DMS79 treated with DMSO at 0.1 percent for 48 hours (cell line): ENCODE measurements at places on chromosomes 7 and 10.

DNA sequence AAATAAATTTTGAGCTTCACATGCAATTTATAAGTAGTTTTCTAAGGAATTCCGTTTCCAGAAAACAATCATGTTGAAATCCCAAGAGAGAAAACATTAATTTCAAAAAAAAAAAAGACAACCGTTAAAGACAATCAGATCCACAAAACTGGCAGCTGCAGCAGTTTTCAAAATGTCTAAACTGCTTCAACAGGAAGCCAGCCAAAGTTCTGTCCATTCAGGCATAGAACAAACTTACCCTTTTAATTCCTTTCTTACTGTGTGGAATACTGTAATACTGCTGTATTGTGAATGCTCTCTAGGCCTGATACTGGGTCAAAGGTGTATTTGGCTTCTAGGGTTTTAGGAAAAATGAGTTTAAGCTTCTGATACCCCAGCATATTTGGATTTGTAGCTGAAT lies 31.6 kb downstream of the HOXA1 start:
- DNase-seq = peak; percentile 46

DNA sequence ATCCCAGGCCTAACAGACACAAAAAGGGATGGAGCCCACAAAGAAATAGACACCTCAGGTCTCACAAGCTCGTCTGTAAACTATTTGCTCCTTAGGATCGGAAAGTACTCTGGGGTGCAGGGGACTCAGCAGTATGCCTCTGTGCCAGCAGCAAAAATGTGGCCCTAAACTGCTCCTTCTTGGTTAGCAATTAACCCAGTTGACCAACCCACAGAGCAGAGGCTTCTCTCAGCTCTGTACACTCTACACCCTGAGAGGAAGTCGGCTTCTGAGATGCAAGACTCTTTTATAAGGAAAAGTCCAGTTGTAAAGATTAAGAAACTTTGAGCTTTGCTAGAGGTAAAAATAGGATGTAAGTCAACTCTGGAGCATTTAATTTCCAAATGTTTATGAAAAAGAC lies 156.3 kb upstream of the PRSS58 start:
- DNase-seq = no peak

DNA sequence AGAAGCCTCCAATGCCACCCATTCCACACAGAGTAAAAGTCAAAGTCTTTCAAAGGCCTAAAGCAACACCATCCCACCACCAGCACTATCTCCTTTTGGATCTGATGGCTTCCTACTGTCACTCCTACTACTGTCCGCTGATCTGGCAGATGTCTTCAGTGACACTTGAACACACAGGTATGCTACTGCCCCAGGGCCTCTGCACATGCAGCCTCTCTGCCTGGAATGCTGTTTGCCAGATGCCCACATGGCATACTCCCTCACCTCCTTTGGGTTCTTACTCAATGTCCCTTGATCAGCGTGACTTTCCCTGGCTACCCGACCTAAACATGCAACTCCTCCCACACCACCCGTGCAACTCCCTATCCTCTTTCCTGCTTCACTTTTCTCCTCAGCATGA lies 512.4 kb downstream of the KCNMA1 start:
- DNase-seq = no peak

DNA sequence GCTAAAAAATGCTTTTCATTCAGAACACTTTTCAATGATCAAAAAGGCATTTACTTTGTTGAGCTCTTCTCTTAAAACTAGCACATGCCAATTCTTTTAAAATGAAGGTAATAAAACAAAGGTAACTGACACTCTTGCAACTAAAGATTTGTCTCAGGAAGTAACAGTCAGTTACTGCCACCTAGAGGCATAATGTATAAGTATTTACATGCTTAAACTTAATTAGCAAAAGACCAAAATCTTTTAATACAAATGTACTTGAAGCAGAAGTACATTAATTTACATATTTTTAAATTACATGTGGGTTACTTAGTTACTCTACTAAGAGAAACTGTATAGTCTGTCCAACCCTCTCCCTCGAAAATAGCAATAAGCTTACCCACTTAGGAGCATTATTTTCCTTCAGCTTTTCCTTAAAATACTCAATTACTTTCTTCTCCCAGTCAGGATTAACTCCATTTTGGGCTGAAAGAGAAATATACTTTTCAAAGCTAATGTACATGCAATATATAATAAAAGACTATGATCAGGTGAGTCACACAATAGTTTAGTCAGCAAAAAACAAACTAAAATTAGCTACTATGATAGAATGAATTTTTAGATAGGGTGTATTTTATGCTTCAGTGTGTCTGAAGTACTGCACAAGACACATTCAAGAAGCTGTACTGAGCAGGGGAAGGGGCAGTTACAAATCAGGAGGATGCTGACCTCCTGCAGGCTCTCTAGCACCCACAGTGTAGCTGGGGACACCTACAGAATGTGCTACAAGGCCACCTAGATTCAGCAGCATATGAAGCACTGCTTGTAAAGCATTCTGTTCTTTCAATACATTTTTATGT lies 13.0 kb downstream of the MCMBP start:
- DNase-seq = peak; percentile 16

DNA sequence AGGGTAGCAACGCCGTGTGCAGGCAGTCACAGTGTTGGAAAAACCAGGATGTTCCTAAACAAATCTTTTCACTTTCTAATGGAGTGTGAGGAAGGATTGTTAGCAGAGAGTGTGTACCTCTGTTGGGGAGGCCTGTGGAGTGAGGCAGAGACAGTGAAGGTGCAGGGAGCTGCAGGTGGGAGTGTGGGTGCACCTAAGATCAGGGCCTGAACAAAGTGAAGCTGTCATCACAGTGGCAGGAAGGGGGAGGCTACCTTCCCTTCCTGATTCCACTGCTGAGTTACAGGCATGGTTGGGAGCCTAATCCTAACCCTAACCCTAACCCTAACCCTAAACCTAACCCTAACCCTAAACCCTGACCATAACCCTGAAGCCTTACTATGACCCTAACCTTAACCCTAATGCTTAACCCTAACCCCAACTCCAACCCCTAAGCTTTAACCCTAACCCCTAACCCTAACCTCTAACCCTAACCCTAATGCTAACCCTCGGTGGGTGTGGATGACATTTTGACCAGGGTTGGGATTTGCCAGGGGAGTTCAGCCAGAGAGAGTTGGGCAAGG lies 158.8 kb upstream of the KLF6 start:
- DNase-seq = no peak

DNA sequence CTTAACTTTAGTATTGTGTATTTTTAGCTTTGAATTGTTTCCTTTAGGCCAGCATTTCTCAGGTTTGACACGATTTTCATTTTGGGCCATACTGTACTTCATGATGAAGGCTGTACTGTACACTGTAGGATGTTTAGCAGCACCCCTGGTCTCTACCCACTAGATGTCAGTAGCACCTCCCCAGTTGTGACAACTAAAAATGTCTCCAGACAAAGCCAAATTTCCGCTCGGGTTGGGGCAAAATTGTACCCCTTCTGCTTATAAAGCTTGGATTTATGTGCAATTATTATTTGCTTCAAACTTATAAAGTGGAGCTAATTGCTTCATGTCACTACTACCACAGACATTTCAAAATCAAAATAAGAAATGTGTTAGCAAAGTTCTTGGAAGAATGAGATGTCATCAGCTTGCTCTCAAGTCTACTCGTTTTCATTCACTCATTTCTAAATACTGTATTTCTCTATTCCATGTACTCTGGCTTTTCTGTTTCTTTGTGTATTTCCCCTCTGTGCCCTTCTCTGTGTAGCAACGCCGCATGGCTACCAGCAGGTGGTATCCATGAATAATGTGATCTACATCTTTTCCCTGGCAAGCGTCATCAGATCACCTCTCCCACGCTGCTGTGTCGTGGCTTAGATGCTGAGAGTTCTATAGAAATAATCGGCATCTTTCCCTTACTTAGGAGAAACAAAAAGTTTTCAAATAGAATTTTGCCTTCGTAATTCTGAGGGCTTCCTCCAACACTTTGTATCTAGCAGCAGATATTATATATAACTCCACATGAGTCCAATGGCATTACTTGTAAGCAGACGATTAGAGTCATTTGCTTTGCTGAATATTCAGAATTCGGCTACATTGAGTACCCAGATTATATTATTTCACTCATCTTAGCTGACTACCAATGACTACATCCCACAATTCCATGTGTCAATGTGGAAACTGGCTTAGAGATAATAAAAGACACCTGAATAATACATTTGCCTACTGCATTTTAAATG lies 47.8 kb upstream of the CALCR start:
- DNase-seq = no peak

- DNase-seq = peak; percentile 21
These were observed 745 bp upstream of the ORAI2 start for GRCh38 chr7:102432442-102433218.

DNA sequence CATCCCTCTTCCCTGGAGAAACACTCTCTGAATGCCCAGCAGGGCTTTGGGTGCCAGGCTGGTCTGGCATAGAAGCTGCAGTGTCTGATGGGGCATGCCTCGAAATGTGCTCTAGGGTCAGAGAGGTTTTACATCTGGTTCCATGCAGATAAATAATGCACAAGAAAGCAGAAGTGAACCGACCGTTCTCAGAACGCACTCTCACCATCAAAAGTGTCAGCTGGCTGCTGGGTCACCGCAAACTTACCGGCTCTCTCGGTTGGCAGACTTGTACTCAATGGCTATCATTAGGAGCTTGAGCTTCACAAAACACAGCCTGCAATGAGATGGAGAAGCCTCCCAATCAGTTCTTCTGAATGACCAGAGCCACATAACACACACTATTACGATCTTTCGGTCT lies 610.0 kb downstream of the KCNMA1 start:
- no peak for DNase-seq

DNA sequence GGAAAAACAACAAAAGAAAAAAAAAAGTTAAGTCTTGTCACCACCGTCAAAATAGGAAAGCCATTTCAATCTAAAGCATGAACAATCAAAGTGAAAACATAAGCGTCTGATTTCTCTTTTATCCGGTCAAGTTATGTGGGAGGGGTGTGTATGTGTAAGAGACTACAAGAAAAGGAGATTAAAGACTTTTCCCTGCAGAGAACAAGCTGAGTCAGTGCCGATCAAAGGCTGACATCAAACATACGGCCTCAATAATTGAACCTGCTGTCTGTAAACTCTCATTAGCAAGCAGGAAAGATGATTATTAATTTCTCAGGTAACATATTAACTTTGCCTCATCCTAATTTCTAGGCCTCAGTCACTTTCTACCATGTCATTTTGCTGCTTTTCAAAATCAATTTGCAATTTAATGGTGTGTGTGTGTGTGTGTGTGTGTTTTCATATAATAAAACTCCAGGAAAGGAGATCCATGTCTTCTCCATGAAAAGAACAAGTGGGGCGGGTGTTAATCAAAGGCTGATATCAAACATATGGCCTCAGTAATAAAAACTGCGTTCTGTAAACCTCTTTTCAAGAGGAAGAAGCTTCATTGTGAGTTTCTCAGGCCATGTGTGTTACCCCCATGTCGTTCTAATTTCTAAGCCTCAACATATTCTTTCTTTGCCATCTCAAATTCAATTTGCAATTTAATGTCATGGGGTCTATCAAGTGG lies 649.1 kb upstream of the SORCS1 start:
- DNase-seq = no peak

DNA sequence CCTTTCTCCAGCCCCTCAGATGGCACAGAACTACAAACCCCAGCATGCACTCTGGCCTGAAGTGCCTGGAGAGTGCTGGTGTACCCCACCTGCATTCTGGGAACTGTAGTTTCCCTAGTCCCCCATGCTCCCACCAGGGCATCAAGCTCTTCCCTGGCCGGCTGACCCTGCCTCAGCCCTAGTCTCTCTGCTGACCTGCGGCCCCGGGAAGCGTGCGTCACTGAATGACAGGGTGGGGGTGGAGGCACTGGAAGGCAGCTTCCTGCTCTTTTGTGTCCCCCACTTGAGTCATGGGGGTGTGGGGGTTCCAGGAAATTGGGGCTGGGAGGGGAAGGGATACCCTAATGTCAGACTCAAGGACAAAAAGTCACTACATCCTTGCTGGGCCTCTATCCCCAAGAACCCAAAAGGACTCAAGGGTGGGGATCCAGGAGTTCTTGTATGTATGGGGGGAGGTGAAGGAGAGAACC lies 2.1 kb downstream of the NOS3 start:
- DNase-seq = no peak

DNA sequence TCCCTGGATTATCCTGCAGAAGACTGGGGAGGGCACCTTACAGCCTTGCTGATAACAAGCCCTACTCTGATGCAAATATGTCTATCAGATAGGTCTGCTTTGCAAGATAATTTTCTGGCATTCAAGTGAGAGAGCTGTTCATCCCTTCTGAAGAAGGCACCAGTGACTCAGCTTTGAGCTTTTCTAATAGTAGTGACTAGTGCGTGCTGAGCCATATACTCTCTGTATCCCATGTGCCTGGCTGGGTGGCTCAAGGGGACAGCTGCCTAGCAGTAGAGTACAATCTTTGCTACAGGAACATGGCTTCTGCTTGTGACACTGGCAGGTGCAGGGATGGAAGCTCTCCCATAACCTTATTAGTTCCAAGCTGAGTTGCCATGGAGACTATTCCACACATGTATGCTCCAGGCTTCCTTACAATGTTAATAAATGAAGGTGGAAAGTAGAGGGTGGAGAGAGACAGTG lies 35.0 kb upstream of the ABCB4 start:
- no peak for DNase-seq

DNA sequence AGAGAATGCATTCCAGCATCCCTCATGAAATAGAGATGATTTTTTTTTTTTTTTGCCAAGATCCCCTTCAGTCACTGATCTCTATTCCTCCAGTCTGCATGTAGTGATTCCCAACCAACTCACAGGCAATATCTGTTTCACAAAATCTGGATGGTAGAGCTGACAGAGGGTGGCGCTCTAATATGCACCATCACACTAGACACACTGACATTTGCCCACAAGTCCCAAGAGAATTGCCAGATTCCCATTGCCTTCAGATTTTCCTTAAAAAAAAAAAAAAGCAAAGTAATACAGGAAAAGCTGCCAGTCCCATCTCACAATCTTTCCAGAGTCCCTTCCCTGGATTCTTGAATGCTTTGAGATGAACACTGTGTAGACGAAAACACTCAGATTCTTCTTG lies 301.0 kb downstream of the SORCS1 start:
- no peak for DNase-seq

- DNase-seq = no peak
These were observed 3.1 kb downstream of the STARD3NL start for GRCh38 chr7:38181111-38181510.

DNA sequence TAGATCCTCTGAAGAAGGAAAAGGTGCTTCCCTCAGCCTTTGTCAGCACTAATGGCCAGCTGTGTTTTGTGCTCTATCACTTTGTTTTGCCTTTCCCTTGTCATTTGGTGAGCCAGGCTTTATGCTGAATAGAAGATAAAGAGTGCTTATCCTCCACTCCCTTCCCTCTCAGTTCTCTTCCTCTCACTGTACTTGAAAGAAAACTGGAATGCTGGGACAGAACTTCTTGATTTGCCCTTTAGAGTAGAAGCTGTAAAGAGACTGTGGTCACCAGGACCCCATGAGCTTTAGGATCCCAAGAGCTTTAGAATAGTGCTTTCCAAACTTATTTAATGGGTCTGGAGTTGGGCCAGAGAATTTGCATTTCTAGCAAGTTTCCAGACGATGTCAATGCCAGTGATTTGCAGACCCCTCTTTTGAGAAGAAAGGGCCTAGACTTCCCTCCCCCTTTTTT lies 81.4 kb downstream of the LRRC4 start:
- DNase-seq = no peak

GRCh38 chr7:30034501-30034900 lies 6.3 kb downstream of the PLEKHA8 start:
- DNase-seq = no peak
